ENCODE measurements at places on chromosomes 12 and 14. TPM values are rescaled to one million over a fixed set of nuclear protein-coding genes. Genes with fewer than 3 reads are reported as not detected.

GRCh38 chr12:131045705-131046460 is 92.2 kb downstream of the ADGRD1 start:
- H3K4me1 ChIP-seq, result peaks cover 13% of the 10 kb centered on the region
- H3K36me3 ChIP-seq, result no peaks in the 10 kb centered on the region
- DNase-seq, result no peak
- H3K4me3 ChIP-seq, result no peak overlapping the region

- DNase-seq, result peak; percentile 29
- no peak overlapping the region for H3K4me3 ChIP-seq
- no peaks in the 10 kb centered on the region for H3K27me3 ChIP-seq
- peaks cover 29% of the 10 kb centered on the region for H3K36me3 ChIP-seq
- H3K27ac ChIP-seq, result no peak overlapping the region
- H3K4me1 ChIP-seq, result peaks cover 23% of the 10 kb centered on the region
These were observed 2.2 kb upstream of the CSAD start for GRCh38 chr12:53182903-53183302.

GRCh38 chr12:120844768-120845449 is 59.2 kb downstream of the SPPL3 start:
- H3K27ac ChIP-seq, result no peak overlapping the region
- DNase-seq, result no peak
- no peaks in the 10 kb centered on the region for H3K36me3 ChIP-seq
- no peak overlapping the region for H3K4me3 ChIP-seq
- no peaks in the 10 kb centered on the region for H3K4me1 ChIP-seq

- no peaks in the 10 kb centered on the region for H3K27me3 ChIP-seq
- no peak for DNase-seq
- no peak overlapping the region for H3K4me3 ChIP-seq
- no peaks in the 10 kb centered on the region for H3K4me1 ChIP-seq
These were observed 184.2 kb upstream of the LHX5 start for GRCh38 chr12:113655919-113656318.

DNA sequence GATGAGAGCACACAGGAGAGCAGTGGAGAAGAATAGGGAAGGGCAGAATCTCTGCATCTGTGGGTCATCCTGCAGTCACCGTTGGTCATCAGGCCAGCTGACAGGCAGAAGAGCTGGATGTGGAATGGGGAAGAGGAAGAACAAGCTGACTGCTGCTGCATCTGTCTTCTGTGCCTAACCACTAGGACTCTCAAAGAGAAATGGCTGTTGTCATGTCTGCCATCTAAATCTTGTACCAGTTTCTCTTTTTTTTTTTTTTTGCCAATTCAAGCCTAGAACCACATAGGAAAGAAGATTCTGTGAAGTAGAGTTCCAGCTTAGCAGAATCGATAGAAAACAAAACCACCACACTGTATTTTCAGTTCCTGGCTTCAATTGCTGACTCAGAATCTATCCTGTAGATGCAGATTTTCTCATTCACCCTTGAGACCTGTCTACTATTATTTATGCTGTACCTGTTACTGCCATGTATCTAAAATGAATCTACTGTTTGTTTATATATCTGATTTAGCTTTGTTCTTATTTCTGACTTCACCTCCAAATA is 421.9 kb upstream of the PRICKLE1 start:
- H3K36me3 ChIP-seq, result no peaks in the 10 kb centered on the region
- H3K4me1 ChIP-seq, result no peaks in the 10 kb centered on the region
- no peaks in the 10 kb centered on the region for H3K27me3 ChIP-seq
- H3K4me3 ChIP-seq, result no peak overlapping the region
- DNase-seq, result no peak

GRCh38 chr12:5830111-5830510 is 114.9 kb downstream of the ANO2 start:
- DNase-seq, result no peak
- H3K36me3 ChIP-seq, result no peaks in the 10 kb centered on the region
- H3K4me3 ChIP-seq, result no peak overlapping the region
- H3K27ac ChIP-seq, result no peak overlapping the region
- H3K27me3 ChIP-seq, result peaks cover 9% of the 10 kb centered on the region

DNA sequence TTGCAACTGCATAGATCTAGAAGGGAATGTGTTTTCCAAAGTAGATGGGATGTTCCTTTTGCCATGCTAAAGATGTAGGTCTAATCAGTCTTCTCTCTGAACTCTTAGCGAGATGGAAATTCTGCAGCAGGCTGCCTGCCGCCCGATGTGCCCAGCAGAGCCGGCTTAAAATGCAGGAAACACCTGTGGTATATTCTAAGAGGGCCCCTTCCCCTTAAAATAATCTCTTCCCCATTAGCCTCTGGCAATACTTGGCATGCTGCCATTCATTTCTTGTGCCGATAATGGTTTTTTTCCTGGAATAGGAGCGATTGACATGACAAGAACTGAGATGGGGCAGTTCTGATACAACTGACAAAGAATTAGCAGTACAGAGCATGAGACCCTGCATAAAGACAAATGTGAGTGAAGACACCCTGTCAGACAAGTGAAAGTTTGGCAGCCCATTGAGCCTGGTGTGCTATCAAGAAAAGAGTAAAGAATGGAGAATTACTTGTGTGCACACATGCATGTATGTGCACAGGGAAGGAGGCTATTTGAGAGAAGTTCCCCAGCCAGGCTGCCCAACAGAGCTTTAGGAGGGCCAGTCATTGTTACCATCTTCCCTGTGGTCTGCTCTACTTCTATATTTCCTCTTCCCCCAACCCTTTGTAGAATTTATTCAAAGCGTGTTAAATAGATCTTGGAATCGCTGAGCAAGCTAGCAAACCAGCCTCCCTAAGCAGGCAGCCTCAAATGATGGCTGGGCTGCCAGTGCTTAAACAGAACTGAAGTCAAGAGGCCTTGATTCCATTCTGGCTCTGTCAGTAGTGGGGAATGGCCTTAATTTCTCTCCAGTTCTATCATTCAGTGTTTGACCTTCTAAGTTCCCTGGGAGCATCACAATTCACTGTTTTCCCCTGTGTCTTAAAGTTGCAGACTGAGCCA is 29.6 kb upstream of the NTF3 start:
- H3K27me3 ChIP-seq, result peaks cover 17% of the 10 kb centered on the region
- H3K27ac ChIP-seq, result no peak overlapping the region
- no peaks in the 10 kb centered on the region for H3K4me1 ChIP-seq
- H3K36me3 ChIP-seq, result no peaks in the 10 kb centered on the region
- no peak for DNase-seq

- no peak for DNase-seq
- peaks cover 34% of the 10 kb centered on the region for H3K4me1 ChIP-seq
- H3K27me3 ChIP-seq, result peaks cover 7% of the 10 kb centered on the region
- H3K36me3 ChIP-seq, result no peaks in the 10 kb centered on the region
- H3K27ac ChIP-seq, result peak overlapping the region; percentile 35
These were observed 1.8 kb downstream of the CCDC85C start for GRCh38 chr14:99602054-99602787.

GRCh38 chr12:31033681-31034080 is 40.0 kb upstream of the DDX11 start:
- H3K4me3 ChIP-seq, result no peak overlapping the region
- no peaks in the 10 kb centered on the region for H3K36me3 ChIP-seq
- H3K27ac ChIP-seq, result no peak overlapping the region
- DNase-seq, result no peak
- no peaks in the 10 kb centered on the region for H3K27me3 ChIP-seq
- H3K4me1 ChIP-seq, result no peaks in the 10 kb centered on the region

- peaks cover 7% of the 10 kb centered on the region for H3K4me1 ChIP-seq
- H3K27me3 ChIP-seq, result no peaks in the 10 kb centered on the region
- peak; percentile 32 for DNase-seq
- no peak overlapping the region for H3K4me3 ChIP-seq
These were observed 28.2 kb downstream of the FOXN3 start for GRCh38 chr14:89388853-89389252.

GRCh38 chr14:66041582-66041981 is 444.6 kb upstream of the CCDC196 start:
- no peaks in the 10 kb centered on the region for H3K27me3 ChIP-seq
- H3K27ac ChIP-seq, result no peak overlapping the region
- no peak for DNase-seq
- H3K36me3 ChIP-seq, result no peaks in the 10 kb centered on the region

DNA sequence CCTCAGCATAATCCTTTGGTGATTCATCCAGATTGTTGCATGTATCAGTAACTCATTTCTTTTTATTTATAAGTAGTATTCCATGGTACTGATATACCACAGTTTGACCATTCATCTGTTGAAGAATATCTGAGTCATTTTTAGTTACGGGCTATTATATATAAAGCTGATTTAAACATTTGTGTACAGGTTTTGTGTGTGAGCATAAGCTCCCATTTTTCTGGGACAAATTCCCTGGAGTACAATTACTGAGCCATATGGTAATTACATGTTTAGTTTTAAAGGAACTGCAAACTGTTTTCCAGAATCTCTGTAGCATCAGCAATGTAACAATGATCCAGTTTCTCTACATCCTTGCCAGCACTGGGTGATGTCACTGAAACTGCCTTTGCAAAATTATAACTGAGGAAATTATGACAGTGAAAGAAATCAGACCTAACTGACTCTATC is 236.2 kb upstream of the KRR1 start:
- H3K4me3 ChIP-seq, result no peak overlapping the region
- no peaks in the 10 kb centered on the region for H3K36me3 ChIP-seq
- H3K4me1 ChIP-seq, result no peaks in the 10 kb centered on the region

DNA sequence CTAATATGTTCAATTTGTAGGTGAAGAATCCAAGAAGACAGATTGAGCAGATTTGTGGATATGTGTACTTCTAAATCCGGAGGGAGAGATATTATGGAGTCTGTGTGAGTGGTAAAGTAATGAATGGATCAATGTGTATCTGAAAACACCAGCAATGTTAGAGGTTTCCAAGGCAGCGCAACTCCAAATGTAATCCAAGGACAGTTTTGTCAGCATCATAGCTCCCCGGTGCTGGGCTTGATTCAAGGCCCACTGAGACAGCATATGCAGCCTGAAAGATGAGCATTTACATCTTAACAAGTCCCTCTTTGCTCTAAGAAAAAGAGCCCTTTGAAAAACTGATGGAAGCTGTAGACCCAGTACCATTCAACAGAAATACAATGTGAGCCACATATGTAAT is 38.3 kb upstream of the FRMD6 start:
- peaks cover 16% of the 10 kb centered on the region for H3K4me1 ChIP-seq
- no peak for DNase-seq
- H3K27ac ChIP-seq, result no peak overlapping the region

DNA sequence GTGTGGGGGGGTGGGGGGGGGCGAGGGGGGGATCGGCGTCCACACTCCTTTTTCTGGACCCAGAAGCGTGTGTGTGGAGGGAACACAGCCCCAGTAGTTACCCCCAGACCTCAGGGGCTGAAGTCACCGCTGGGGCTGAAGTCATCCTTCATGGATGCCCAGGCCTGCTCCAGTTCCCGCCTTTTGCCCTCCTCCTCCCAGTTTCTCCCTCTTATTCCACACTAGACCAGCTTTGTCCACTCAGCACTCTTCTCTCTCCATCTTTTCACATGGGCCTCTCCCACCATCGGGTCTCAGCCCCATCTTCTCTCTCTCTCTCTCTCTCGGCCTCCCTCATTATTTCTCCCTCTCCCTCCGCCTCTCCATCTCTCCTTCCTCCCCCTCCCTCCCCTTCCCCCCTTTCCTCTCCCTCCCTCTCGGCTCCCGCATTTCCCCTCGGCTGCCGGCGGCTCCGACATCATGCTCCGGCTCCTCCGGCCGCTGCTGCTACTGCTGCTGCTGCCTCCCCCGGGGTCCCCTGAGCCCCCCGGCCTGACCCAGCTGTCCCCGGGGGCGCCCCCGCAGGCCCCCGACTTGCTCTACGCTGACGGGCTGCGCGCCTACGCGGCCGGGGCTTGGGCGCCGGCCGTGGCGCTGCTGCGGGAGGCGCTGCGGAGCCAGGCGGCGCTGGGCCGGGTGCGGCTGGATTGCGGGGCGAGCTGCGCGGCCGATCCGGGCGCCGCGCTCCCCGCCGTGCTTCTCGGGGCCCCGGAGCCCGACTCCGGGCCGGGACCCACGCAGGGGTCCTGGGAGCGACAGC is at the start of gene P3H3:
Gene P3H3 (plus strand): TSS at position 426 of the 799 bp plus-strand sequence. CDS start 34 bp downstream, at position 460.
- H3K36me3 ChIP-seq, result peaks cover 6% of the 10 kb centered on the region
- DNase-seq, result peak; percentile 82
- peak within 1 kb of the TSS; percentile 60 for H3K4me3 ChIP-seq
- H3K27me3 ChIP-seq, result no peaks in the 10 kb centered on the region

DNA sequence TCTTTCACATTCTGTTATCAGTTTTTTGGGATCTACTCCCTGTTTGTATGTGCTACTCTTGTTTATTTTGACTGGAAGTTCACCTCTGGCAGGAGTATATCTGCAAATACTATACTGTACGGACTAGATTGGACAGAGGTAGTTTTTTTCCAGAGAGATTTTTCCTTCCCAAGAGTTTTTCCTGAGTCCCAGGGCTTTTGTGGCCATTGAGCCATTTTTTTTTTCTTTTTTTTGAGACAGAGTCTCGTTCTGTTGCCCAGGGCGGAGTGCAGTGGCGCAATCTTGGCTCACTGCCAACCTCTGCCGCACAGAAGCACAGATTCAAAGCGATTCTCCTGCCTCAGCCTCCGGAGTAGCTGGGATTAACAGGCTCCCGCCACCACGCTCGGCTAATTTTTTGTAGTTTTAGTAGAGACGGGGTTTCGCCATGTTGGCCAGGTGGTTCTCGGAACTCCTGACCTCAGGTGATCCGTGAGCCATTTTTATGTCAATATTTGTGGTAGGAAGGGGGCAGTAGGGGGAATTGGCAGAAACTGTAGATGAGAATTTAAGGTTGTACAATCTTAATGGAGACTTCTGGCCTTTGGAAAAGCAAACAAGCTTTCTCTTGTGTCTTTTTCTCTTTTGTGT is 19.4 kb downstream of the KTN1 start:
- no peaks in the 10 kb centered on the region for H3K27me3 ChIP-seq
- H3K4me3 ChIP-seq, result no peak overlapping the region
- no peak for DNase-seq
- no peaks in the 10 kb centered on the region for H3K4me1 ChIP-seq

- DNase-seq, result no peak
- H3K27ac ChIP-seq, result no peak overlapping the region
- no peaks in the 10 kb centered on the region for H3K4me1 ChIP-seq
- H3K36me3 ChIP-seq, result no peaks in the 10 kb centered on the region
These were observed 21.9 kb upstream of the ARHGAP5 start for GRCh38 chr14:32055175-32055574.

- H3K36me3 ChIP-seq, result no peaks in the 10 kb centered on the region
- H3K27ac ChIP-seq, result no peak overlapping the region
- peak; percentile 37 for DNase-seq
- no peaks in the 10 kb centered on the region for H3K27me3 ChIP-seq
- H3K4me1 ChIP-seq, result peaks cover 26% of the 10 kb centered on the region
These were observed 28.2 kb downstream of the KLRK1 start for GRCh38 chr12:10361622-10362021.

GRCh38 chr14:101561145-101561896 is at the start of gene DIO3:
TSS of gene DIO3 (plus strand) at chr14:101561495.
- peaks cover 65% of the 10 kb centered on the region for H3K27me3 ChIP-seq
- peak within 1 kb of the TSS; percentile 47 for H3K4me3 ChIP-seq
- H3K36me3 ChIP-seq, result no peaks in the 10 kb centered on the region
- peak; percentile 57 for DNase-seq
- peaks cover 11% of the 10 kb centered on the region for H3K4me1 ChIP-seq

KRT7 gene
- polyA plus RNA-seq, result 1,415 TPM

EPYC gene
- not detected for polyA plus RNA-seq

FAM181A gene
- polyA plus RNA-seq, result 3.4 TPM

MGAT4C gene
- 0.04 TPM for polyA plus RNA-seq

PRH2 gene
- 0.31 TPM for polyA plus RNA-seq

DPY19L2 gene
- 4.9 TPM for polyA plus RNA-seq
